ENCODE measurements at places on chromosomes 2 and 18.
A peak's percentile ranks its signal among the peaks of the same experiment; 100 is the strongest.

DNA sequence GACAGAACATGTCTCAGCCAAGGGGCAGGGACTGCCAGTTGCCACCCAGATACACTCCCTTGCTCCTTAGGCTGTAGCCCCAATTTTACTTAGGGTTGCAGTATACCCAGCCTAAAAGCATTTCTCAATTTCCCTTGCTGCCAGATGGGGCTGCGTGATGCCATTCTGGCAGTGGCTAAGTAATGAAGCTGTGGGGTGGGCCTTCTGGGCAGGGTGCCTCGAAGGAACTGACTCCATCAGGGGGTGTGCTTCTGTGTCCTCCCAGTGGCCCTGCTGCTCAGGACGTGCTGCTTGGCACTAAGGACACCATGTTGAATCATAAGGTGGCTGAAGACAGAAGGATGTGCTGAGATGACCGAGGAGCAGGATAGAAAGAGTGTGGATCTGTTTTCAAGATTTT lies 74.2 kb downstream of the VWA3B start:
- DNase-seq, result no peak

GRCh38 chr2:114128263-114128662 lies 238.4 kb downstream of the ACTR3 start:
- DNase-seq, result no peak

DNA sequence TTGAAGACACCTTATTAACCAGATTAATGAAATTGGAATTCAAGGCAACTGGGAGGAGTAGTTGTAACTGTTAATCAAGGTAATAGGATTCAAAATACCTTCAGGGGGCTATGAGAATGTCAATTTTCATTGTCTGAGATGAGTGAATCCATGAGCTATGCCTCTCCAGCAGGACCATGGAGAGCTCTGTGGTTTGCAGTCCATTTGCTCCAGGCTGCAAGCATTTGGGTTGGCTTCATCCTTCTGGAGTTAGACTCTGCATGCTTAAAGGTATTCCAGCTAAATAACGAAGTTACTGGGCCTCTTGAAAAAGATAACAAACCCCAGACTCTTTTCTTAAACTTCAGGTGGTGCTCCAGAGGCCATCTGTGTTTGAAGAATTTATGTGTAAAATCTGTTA lies 207.1 kb upstream of the SLC8A1 start:
- DNase-seq, result no peak

- DNase-seq, result no peak
Observed at GRCh38 chr2:21890041-21890440, 766.3 kb downstream of the TDRD15 start.

GRCh38 chr2:82260521-82260920 lies 1956.0 kb upstream of the LRRTM1 start:
- no peak for DNase-seq

DNA sequence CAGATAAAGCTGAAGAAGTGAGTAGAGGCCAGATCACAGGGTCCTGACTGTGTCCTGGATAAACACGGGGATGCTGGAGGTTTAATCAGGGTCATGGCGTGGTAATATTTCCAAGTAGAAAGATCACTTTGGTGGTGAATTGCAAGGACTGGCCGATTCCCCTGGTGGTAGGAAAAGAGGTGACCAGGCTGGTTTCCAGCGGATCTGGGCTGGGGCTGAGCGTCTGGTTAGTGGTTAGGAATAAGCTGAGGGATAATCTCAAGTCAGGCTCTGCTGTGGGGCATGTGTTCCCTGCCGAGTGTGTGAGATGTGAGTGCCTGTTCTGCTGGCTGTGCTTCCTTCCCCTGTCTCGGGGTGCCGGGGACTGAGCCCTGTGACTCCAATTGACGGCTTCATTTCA lies 484.0 kb downstream of the TSN start:
- DNase-seq, result no peak

DNA sequence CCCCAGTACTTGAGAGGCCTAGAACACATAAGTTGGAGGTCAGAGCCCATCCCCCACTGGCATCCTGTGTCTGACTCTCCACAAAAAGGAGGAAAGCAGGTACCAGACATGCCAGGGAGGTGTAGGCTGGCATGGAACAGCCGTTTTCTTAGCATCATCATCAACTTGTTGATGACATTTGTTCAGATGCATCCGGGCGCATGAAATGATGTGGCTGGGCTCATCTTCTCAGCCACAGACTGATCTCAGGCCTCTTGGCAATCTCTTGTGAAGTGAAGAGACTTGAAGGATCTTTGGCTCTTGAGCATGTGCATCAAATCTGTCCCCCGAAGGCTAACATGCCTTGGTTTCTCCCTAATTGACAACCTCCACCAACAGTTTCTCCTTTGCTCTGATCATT lies 243.3 kb downstream of the TSN start:
- DNase-seq, result no peak

DNA sequence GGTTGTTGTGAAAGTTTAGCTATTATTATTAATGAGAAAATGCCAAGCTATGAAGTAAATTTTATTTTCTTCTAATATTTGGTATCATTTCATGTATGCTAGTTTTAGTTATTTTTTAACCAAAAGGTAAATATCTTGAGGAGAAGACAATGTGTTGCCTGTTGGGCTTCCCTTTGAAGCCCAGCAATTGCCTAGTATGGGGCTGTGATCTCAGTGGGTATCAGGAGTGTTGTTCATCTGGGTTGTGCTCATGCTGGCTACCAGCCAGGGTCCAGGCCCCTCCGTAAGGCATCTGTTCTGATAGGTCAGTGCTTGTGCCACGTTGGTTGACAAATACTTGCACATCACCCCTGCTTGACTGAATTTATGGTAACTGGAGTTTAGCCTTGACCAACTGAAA lies 38.0 kb upstream of the DARS1 start:
- no peak for DNase-seq

DNA sequence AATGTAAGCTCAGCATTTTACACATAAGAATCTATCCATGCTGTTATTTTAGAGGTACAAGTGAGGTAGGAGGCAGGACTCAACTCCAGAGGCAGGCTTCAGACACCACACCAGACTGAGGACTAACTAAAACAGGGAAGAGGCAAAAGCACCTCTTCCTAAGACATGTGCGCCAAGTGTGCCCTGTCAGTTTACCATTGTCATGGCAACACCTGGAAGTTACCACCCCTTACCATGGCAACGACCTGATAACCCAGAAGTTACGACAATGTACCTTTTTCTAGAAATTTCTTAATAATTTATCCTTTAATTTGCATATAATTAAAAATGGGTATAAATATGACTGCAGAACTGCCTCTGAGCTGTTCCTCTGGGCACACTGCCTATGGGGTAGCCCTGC lies 160.1 kb downstream of the FAM124B start:
- no peak for DNase-seq

- peak; percentile 17 for DNase-seq
Observed at GRCh38 chr2:223779877-223780276, 57.5 kb downstream of the AP1S3 start.

- DNase-seq, result no peak
Observed at GRCh38 chr2:43047187-43047780, 179.1 kb downstream of the ZFP36L2 start.

Data from CD4-positive, alpha-beta T cell treated with Interleukin-6 at 100 ng/mL for 8 hours (primary cell).